ENCODE measurements at places on chromosomes 3 and 15.

GRCh38 chr3:127135241-127136023, 57.5 kb upstream of the PRR23E start:
- DNase-seq = peak; percentile 32

- no peak for DNase-seq
Observed at GRCh38 chr3:147390589-147391569, 15.5 kb downstream of the ZIC4 start.

GRCh38 chr15:90814191-90814821, 54.1 kb upstream of the FURIN start:
- no peak for DNase-seq

- DNase-seq = no peak
Observed at GRCh38 chr3:122081543-122082247, 26.5 kb downstream of the CD86 start.

DNA sequence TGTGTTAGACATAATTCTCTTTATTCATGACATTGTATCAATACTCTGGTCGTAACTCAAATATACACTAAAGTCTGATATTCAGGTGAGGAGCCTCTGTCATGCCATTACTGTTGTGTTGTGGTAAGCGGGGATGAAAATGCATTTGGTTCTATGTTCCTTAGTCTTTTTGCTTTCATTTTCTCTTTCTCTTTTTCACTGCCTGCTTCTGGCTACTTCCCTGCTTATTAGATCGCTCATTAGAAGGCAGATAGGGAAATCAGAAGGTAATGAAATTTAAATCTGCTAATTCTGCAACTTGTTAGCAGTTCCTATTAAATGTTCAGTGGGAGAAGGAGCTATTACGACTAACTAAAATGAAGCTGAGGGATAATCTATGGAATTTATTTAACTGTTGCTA, 345.0 kb downstream of the GRM7 start:
- DNase-seq = no peak

GRCh38 chr15:101213147-101213546, 38.7 kb downstream of the CHSY1 start:
- no peak for DNase-seq

GRCh38 chr15:83304861-83305703, 20.6 kb upstream of the BNC1 start:
- DNase-seq = no peak

DNA sequence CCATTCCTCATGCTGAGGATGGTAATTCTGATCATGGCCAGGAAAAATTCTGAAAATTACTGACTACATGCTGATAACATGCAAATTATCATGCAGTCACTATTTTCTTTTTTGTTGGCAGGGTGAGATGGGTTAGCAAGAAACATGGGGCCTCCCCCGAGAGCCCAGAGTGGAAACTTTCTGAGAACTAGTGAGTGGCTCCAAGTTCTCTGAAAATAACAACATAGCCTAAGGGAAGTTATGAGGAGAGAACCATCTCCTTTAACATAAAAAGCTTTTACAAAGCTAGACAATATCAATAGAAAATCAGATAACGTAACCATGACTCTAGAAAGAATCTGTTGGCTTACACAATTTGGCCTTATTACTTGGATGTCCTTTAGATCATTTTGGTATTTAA, 254.2 kb downstream of the PLOD2 start:
- no peak for DNase-seq

- no peak for DNase-seq
Observed at GRCh38 chr15:82113106-82113715, 67.4 kb upstream of the MEX3B start.

DNA sequence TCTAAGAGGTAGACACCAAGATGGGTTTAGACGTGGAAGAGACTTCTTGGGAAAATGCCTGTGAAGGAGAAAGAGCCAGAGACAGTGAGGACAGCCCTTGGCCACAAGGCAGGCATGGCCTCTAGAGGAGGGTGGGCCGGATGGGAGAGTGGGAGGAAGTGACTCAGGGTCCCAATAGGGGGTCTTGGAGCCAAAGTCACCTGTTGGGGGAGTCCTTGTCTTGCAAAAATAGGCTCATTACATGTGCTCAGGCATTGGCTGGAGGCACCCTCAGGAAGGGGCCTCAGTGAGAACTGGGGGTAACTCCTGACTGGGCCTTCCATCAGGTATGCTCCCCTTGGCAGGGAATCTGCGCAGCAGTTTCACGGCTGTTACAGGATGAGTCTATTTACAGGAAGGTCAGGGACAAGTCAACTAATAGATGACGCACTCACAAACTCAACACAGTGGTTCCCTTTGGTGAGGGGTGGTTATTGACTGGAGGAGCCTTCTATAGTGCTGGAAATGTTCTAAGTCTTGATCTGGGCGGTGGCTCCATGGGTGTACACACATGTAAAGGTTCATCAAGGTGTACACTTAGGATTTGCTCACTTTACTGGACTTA, 259.6 kb downstream of the XXYLT1 start:
- no peak for DNase-seq

DNA sequence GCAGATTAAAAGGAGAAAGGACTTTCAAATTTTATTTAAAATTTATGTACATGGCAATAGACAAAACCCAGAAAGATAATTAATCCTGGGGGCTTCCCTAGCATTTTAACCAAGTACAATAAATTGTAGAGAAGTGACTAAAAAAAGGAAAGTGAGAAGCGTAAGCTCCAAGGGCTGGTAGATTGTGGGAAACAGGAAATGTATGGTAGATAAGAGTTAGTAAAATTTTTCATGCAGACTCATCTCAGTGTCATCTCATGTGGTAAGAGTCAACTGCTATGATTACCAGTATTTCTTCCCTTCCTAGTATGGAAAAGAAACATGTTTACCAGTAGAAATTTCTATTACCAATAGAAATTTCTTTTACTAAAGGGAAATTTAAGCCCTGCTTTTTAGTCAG, 464.3 kb upstream of the AGTR1 start:
- DNase-seq = peak; percentile 58

DNA sequence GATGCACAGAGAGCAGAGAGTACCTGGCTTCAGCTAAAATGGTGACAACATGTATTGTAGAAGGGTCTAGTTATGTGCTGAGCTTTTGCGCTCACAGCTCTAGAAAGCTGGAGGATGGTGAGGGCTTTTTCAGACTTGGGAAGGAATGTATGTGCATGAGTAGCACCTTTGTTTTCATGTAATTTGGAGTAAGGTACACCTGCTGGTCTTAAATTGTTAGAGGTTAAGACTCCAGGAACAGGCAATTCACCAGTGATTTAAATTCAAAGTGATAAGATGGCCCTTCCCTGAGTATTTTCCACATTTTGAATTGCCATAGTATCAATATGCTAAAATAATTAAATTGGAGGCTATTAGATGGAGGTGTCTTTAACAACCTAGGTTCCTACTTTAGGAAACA, 436.4 kb upstream of the GOLIM4 start:
- DNase-seq = no peak

GRCh38 chr3:126152458-126152857, 27.9 kb downstream of the ALDH1L1 start:
- no peak for DNase-seq

GRCh38 chr15:58694641-58695398, 54.7 kb downstream of the ADAM10 start:
- peak; percentile 51 for DNase-seq

DNA sequence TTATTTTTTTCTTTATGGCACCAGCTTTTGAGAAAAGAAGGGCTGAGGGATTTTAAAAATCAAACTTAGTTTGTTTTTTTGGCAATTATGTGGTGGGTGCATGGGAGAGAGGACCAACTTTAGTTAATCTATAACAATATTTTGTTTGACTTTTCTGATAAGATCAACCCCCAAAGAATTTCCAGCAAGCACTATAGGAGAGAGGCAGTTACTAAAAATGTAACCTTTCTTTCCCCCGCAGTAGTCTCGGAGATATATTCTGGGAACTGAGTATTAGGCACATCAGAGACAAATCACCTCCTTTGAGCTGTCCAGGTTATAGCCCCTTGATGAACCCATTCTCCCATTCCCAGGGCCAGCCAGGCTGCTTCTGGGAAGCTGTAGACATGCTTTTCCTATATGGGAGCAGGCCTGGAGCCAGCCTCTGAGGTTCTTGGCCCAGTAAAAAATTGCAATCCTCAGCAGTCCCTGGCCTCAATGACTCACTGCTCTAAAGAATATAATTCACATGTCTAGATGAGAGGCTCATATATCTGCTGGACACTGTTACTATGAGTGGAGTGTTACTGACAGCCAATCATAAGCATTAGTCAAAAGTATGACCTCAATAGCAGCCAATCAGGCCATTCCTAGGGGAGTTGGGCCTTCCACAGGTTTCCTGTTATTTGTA, 138.3 kb upstream of the AGBL1 start:
- no peak for DNase-seq

- no peak for DNase-seq
Observed at GRCh38 chr3:97721446-97721845, 43.1 kb upstream of the ARL6 start.

DNA sequence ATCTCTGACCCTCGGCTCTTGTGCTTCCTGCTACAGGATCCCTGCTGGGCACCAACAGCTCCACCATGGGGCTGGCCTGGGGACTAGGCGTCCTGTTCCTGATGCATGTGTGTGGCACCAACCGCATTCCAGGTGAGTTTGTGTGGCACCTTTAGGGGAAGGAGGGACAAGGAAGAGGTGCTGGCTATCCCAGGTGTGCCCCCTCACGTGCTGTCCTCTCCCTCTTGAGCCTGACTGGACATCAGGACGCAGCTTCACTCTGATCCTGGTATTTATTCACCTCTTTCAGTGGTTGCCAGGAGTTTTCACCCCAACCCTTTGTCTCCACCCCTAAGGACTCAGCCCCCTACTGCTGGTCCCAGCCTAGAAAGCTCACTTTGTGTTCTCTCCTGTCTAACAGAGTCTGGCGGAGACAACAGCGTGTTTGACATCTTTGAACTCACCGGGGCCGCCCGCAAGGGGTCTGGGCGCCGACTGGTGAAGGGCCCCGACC, 960 bp downstream of the THBS1 start:
- DNase-seq = peak; percentile 69

DNA sequence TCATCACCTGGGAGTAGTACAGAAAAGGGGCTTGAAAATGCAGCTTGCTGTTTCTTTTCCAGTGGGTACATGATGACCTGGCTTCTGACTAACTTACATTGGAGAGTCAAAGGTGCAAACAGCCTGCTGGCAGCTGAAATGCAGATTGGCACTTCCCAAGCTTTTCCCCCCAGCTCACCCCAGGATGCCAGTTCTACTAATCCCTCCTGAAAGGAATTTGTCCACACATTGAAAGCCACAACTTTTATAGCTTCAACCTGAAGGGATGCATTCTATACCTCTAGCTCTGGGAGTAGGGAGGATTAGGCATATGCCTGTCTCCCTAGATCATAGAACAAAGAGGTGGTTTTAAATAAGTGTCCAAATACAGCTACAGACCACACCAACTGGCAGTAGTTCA, 281.7 kb downstream of the EFHB start:
- DNase-seq = no peak

DNA sequence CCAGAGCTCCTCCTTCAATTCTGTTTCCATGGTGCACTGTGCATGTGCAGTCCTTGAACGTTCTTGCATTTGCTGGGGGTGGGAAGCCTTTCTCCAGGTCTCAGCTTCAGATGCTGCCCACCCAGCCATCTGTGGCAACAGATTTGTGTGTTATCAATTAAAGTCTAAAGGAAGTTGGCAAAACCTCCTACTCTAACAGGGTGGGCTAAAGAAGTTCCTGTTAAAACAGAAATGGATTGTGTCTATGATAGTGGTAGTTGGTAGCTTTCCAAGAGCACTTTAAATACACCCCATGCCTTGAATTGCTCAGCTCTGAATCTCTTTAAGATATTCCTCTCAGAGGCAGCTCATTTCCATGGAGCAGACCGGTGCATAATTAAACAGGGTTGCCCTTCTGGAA, 488.0 kb upstream of the SUCLG2 start:
- DNase-seq = no peak

GRCh38 chr3:57194641-57195040, 5.1 kb downstream of the HESX1 start:
- DNase-seq = no peak

DNA sequence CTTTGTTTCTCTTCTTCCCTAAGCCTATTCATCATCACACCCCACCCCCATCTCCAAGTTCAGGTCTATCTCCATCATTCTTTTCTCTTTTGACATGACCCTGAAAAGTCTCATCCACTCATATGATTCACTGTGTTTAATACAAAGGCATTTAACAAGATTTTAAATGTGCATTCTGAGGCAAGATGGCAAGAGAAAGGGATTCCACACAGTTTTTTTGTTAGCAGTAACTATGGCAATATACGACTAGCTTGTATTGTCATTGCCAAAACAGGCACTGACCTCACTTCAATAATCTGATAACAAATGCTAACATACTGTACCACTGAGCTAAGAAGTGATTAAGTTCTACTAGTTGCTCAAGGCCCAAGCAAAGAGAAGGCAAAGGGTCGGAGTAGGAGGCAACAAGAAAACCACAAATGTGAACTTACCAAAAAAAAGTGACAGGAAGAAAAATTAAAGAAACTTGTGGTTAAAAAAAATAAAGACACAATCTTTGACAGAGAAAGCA, 53.2 kb downstream of the FBN1 start:
- peak; percentile 99 for DNase-seq

GRCh38 chr3:181290941-181291340, 301.4 kb upstream of the DNAJC19 start:
- DNase-seq = no peak

DNA sequence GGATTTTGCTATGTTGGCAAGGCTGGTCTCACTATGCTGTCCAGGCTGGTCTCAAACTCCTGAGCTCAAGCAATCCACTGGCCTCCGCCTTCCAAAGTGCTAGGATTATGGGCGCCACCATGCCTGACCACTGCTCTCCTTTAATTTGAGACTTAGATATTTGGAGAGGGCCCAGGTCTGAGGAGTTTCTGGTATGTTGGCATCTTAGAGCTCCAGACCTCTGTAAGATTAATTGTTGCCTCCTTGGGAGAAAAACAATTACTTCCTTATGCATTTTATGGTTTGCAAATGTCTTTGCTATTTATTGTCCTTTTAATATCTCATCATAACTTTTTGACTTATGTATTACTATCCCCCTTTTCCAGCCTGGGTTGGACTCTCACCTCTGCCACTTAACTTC, 2.9 kb downstream of the ZNF774 start:
- DNase-seq = no peak

DNA sequence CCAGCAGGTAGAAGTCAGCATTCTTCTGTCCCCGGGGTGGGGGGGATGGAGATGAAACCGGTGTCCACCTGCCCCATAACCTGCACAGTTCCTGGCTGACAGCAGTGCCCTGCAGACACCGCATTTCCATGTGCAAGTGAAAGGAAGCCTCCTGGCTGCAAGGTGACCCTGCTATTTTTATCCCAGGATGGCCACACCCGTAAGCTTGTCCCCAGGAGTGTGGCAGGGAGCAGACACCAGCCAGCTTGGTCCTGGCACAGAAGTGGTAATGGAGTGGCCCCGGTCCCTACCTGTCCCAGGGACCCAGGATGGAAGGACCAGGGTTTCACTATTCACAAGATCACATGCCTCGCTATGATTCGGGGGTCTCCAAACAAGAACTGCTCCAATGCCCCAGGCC, 85.3 kb upstream of the RPL32 start:
- no peak for DNase-seq

DNA sequence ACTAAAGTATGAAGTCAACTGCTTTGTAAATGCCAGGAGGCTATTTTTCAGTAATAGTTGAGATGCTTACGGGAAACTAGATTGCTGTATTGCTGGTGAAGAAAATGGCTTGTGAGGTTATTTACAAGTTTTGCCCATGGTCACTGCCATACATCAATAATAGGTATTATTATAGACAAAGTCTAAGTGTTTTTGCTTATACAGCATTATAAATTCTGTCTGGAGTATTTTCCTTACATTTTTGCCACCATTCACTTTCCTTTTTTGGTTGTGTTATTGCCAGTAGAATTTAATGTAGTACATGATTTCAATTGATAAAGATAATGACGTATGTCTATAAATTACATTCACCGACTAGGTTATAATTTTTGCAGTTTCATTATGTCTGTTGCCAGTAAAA, 114.2 kb downstream of the CDIN1 start:
- DNase-seq = no peak

Data from cardiac muscle cell (in vitro differentiated cells and primary cell).